ENCODE measurements at places on chromosomes 5 and 9.

GRCh38 chr5:34599471-34600117 lies 56.5 kb upstream of the RAI14 start:
- no peak for DNase-seq

DNA sequence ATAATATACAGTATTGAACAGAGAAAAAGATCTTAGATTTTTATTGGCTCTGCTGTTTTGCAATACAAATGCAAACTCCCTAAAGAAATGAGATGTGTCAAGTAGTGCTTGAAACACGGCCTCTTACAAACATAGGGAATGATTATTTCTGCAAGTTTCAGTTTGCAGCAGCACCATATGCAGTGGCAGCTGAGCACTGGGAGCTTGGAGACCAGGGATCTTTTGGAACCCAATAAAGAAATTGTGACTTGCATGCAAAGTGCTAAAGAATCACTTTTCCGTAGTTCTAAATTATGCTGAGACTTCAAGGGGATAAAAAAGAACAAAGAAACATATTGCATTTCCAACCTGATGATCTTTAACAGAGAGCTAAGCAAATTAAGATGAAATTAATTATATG lies 674.6 kb upstream of the ZNF608 start:
- DNase-seq, result no peak

DNA sequence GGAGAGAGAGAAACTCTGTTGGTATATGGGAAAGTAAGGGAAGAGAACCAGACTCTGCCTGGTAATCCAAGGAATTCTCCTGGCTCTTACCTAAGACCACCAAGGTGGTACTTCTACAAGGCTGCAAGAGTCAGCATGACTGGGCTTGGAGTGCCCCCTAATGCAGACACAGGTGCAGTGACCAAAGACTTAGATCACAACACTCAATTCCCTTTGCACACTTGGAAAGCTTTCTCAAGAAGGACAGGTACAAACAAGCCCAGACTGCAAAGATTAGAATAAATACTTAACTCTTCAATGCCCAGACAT lies 25.2 kb downstream of the UGT3A2 start:
- DNase-seq, result no peak

DNA sequence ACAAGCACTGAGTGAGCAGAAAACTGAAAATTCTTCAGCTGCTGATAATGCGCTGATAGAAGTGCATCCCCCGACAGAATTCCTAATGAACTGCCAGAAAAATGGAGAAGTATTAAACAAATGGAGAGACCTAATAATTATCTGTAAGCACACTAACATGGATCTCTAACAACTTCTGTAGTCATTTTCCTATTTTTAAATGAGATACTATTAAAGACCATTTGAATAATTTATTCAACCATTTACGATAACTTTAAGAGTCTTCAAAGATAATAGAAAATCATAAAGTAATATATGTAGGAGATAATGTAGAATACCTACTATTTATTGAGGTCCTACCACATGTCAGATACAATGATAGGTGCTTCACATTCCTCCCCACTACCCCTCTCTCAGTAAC lies 72.9 kb downstream of the EFNA5 start:
- no peak for DNase-seq

GRCh38 chr9:85212887-85213286 lies 528.9 kb downstream of the AGTPBP1 start:
- no peak for DNase-seq

DNA sequence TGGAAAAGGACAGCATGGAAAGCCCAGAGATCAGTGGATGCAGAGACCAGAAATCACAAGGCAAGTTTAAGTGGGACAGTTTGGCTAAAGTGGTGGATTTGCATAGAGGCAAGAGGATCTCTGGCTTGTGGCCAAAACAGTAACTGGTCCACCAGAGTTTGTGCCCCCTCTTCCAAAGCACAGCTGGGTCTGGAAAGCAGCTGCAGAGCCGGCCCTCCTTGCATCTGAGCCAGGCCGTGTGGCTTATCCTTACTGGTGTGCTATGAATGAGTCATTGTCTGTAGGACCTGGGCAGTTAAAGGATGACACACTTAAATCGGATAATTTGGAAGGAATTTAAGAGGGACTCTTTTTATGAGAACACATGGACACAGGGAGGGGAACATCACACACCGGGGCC lies 146.6 kb downstream of the PIP5K1B start:
- DNase-seq, result no peak

GRCh38 chr9:133125941-133126696 lies 5.1 kb upstream of the RALGDS start:
- DNase-seq, result no peak

DNA sequence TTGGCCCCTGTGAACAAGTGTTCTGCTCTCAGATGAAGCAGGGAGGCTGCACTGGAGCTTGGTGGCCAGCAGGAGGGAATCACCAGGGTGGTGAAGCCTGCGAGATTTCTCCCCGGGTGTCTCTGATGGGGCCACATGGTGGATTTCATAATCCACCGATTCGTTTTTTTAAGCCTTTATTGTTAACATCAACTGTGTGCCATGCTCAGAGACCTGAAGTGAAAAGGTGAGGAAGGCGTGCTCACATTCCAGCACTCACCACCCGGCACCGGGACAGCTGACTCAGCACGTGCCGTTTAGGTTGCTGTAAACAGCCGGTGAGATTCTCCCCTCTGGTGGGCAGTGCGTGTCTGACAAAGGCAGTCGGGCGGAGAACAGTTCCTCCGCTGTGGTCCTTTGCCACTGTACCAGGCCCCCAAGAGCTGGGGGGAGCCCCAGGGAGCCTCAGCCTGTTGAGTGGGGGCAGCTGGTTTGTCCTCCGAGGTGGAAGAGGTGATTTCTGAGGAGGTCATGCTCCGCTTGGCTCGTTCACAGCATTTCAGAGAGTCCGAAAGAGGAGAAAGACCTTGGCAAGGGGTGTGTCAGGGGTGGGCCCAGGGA lies 12.7 kb upstream of the AHRR start:
- DNase-seq, result no peak

GRCh38 chr5:108858959-108859358 lies 111.3 kb downstream of the FER start:
- DNase-seq, result no peak

GRCh38 chr9:89781838-89782540 lies 177.2 kb downstream of the GADD45G start:
- no peak for DNase-seq
